ENCODE measurements at places on chromosomes 16 and 17. TPM values are rescaled to one million over a fixed set of nuclear protein-coding genes. Genes with fewer than 3 reads are reported as not detected.

PRCD gene
- 2.1 TPM for total RNA-seq

- H3K27me3 ChIP-seq: no peaks in the 10 kb centered on the region
- H3K4me1 ChIP-seq: no peaks in the 10 kb centered on the region
- H3K36me3 ChIP-seq: no peaks in the 10 kb centered on the region
- H3K4me3 ChIP-seq: no peak overlapping the region
- H3K27ac ChIP-seq: no peak overlapping the region
These were observed 77.4 kb downstream of the SKAP1 start for GRCh38 chr17:48352630-48353029.

CUEDC1 gene
- total RNA-seq: 10.7 TPM

DNA sequence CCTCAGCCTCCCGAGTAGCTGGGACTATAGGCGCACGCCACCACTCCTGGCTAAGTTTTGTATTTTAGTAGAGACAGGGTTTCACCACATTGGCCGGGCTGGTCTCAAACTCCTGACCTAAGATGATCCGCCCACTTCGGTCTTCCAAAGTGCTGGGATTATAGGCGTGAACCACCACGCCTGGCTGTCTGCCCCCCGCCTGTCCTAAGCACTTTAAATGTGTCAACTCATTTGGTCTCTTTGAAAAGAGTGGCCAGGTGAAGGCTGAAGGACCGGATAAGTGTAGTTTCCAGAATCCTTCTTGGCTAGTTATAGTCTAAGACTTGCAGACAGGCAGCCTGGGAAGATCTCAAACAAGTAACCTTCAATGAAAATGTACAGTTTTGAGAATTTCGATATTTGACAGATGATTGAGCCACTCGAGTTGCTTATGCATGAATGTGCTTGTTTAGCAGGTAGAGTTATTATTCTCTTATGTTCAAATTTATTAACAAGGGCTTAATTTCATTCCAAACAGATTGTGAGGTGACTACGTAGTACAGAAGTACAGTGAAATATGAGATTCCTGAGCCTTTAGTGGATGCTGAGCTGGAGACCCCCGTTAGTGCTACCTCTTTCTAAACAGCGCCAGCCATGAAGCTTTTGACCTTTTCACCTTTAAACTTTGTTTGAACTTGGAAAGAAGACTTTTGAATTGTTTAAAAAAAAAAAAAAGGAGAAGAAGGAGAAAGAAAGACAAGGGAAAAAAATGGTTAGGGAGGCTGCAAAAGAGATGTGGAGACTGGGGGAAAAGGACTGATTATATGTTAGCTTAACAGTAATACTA, 164.4 kb upstream of the TBX2 start:
- DNase-seq: no peak
- no peak overlapping the region for H3K4me3 ChIP-seq
- H3K27me3 ChIP-seq: no peaks in the 10 kb centered on the region
- no peak overlapping the region for H3K27ac ChIP-seq

NAA38 gene
- total RNA-seq: 27.0 TPM

CFAP52 gene
- not detected for total RNA-seq

DPEP1 gene
- total RNA-seq: 2.5 TPM

GRCh38 chr16:57091200-57091974, 996 bp upstream of the CPNE2 start:
- peak overlapping the region; percentile 53 for H3K4me3 ChIP-seq
- H3K36me3 ChIP-seq: no peaks in the 10 kb centered on the region
- peak; percentile 81 for DNase-seq
- H3K27ac ChIP-seq: no peak overlapping the region
- H3K4me1 ChIP-seq: no peaks in the 10 kb centered on the region

TBC1D3K gene
- not detected for total RNA-seq

DNA sequence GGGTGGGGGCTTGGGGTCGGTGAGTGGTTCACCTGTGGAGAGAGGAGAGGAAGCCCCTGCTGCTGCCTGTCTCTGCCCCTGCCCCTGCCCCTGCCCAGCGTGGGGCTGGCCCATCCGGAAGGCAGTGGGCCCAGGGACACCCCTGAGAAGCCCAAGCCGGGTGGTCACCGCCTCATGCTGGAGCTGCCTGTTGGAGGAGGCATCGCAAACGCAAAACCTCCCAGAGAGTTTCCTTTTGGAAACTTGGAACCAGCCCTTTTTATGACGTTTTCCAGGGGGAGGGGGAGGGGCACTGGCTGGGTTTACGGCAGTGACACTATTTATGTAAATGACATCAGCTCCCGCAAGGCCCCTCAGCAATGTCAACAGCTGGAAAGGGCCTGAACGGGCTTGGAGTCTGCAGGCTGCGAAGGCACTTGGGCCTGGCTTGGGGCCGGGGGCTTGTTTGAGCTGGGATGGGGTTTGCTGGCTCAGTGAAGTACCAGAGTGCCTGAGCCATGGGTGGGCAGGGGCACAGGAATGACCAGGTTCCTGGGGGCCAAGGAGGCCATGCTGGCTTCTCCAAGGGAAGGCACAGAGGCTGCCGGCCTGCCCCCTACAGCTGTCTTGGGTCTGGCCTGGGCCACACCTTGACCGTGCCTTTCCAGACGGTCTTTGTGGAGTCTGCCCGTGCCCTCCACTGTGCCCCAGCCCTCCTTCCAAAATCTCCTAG, 219.5 kb downstream of the NTN1 start:
- H3K4me1 ChIP-seq: peaks cover 26% of the 10 kb centered on the region
- DNase-seq: peak; percentile 25
- H3K4me3 ChIP-seq: peak overlapping the region; percentile 32
- H3K27me3 ChIP-seq: peaks cover 14% of the 10 kb centered on the region
- no peak overlapping the region for H3K27ac ChIP-seq

GRCh38 chr17:12664894-12665262, 812 bp upstream of the MYOCD start:
- no peaks in the 10 kb centered on the region for H3K36me3 ChIP-seq
- 0 out of 2 replicates have a peak, but pooled peaks cover 7% of the 10 kb centered on the region for H3K4me1 ChIP-seq
- no peak overlapping the region for H3K27ac ChIP-seq
- H3K27me3 ChIP-seq: peaks cover 18% of the 10 kb centered on the region

POLR3K gene
- 49.6 TPM for total RNA-seq

- no peak overlapping the region for H3K4me3 ChIP-seq
- no peak for DNase-seq
- no peaks in the 10 kb centered on the region for H3K36me3 ChIP-seq
- H3K27ac ChIP-seq: no peak overlapping the region
- no peaks in the 10 kb centered on the region for H3K4me1 ChIP-seq
These were observed 46.2 kb downstream of the ZFPM1 start for GRCh38 chr16:88499292-88499691.

HOXB8 gene
- not detected for total RNA-seq

DNA sequence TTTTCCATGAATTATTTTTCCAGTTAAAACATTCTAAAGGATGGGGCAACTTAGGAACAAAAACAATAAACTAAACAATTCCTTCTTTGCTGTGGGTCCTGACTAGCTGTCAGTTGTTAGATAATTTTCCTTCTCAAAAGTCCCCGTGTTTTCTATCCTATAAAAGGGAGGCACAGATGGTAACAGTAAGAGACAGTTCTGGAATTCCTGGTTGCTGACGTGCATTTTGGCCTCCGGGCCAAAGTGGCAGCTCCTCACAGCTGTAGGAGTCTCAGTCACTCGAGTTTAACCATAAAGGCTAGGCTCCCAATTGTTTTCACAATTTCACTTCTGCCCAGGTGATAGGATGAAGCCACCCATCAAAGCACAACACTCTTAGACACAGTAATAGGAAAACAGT, 77.0 kb upstream of the ZNF423 start:
- no peak overlapping the region for H3K4me3 ChIP-seq
- DNase-seq: no peak
- no peak overlapping the region for H3K27ac ChIP-seq
- no peaks in the 10 kb centered on the region for H3K4me1 ChIP-seq
- H3K27me3 ChIP-seq: no peaks in the 10 kb centered on the region

- DNase-seq: no peak
- no peak overlapping the region for H3K27ac ChIP-seq
- peaks cover 4% of the 10 kb centered on the region for H3K4me1 ChIP-seq
- no peaks in the 10 kb centered on the region for H3K36me3 ChIP-seq
- no peaks in the 10 kb centered on the region for H3K27me3 ChIP-seq
- H3K4me3 ChIP-seq: no peak overlapping the region
These were observed 146.0 kb upstream of the RCVRN start for GRCh38 chr17:10051112-10051511.

EVI2B gene
- total RNA-seq: not detected

- H3K27me3 ChIP-seq: no peaks in the 10 kb centered on the region
- H3K27ac ChIP-seq: no peak overlapping the region
- H3K36me3 ChIP-seq: no peaks in the 10 kb centered on the region
These were observed 116.5 kb upstream of the AXIN2 start for GRCh38 chr17:65677932-65678331.

GRCh38 chr16:87330646-87331045, 13.5 kb upstream of the C16orf95 start:
- no peaks in the 10 kb centered on the region for H3K27me3 ChIP-seq
- H3K4me1 ChIP-seq: no peaks in the 10 kb centered on the region

CCL7 gene
- total RNA-seq: not detected

GRCh38 chr16:83742124-83742899, 65.5 kb upstream of the HSBP1 start:
- H3K27me3 ChIP-seq: no peaks in the 10 kb centered on the region
- no peak overlapping the region for H3K4me3 ChIP-seq
- H3K4me1 ChIP-seq: no peaks in the 10 kb centered on the region
- no peaks in the 10 kb centered on the region for H3K36me3 ChIP-seq
- DNase-seq: no peak
- H3K27ac ChIP-seq: no peak overlapping the region

- no peak overlapping the region for H3K27ac ChIP-seq
- H3K36me3 ChIP-seq: no peaks in the 10 kb centered on the region
- no peak for DNase-seq
- H3K27me3 ChIP-seq: no peaks in the 10 kb centered on the region
- no peaks in the 10 kb centered on the region for H3K4me1 ChIP-seq
- H3K4me3 ChIP-seq: no peak overlapping the region
These were observed 146.3 kb upstream of the PIRT start for GRCh38 chr17:10984220-10984619.

GRCh38 chr16:89764711-89765201, 43.4 kb downstream of the ZNF276 start:
- H3K27me3 ChIP-seq: no peaks in the 10 kb centered on the region
- no peak overlapping the region for H3K27ac ChIP-seq
- no peak overlapping the region for H3K4me3 ChIP-seq
- DNase-seq: no peak
- peaks cover 46% of the 10 kb centered on the region for H3K36me3 ChIP-seq

- 0 out of 2 replicates have a peak, but pooled peaks cover 3% of the 10 kb centered on the region for H3K4me1 ChIP-seq
- H3K36me3 ChIP-seq: no peaks in the 10 kb centered on the region
- no peak overlapping the region for H3K27ac ChIP-seq
- H3K4me3 ChIP-seq: peak overlapping the region; percentile 79
- no peaks in the 10 kb centered on the region for H3K27me3 ChIP-seq
These were observed 722 bp upstream of the SLC38A10 start for GRCh38 chr17:81295676-81296381.

DNA sequence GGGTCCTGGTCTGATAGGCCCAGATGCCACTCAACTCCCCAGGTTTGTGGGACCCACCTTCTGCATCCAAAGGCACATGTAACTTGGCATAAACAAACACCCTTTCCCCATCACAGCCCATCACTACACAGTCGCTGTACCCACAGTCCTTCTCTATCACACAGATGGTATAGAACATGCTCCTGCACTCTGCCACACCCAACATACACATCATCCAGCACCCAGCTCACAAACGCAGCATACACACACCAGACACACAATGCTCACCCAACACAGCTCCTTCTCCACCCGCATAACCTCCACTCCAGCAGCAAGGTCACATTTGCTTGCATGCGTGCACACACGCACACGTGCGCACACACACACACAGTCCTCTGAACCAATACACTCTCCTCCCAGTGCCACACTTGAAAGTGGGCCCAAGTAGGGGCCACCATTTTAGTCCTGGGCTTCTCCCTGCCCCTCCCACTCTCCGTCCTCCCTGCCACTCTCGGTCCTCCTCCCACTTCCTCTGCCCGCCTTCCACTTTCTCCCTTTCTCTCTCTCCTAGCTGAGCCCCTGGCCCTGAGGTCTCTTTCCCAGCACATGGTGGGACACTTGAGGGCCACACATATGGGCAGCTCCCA, 8.5 kb upstream of the TMEM92 start:
- no peak overlapping the region for H3K27ac ChIP-seq
- H3K36me3 ChIP-seq: no peaks in the 10 kb centered on the region
- no peaks in the 10 kb centered on the region for H3K27me3 ChIP-seq

DNA sequence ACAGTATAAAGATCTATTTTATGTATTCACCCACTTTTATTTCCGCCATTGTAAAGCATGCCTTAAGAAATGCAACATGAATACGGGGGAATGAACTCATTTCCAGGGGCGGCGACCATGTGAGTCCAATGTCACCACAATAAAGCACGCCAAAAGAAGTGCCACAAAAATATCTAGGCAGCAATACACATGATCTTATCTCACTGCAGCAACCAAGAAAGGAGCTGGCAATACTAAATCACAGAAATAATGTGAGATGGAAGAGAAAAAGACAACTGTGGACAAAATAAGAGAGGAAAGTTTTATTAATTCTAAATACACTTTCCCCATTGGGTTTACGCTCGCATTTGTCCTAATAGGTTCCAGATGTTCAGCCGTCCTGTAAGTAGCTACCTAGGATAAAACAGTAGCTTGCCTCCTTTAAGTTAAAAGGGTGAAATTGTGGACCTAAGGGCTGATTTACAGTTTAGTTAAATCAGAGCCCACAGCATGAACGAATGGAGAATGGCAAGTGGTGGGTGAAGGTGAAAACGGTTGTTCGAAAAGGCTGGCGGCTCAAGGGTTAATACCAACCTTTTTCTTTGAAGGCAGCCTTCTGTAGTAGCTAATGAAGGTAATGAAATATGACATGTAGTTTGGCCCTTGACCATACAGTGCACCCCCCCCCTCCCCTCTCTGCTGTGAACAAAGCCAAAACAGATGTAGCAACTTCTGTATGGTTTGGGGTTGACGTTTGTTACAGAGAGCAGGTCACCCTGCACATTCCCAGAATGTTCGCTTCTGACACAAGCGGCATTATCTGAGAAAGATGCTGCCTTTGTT, 504.2 kb upstream of the PSMD7 start:
- no peaks in the 10 kb centered on the region for H3K36me3 ChIP-seq
- no peak for DNase-seq
- H3K27me3 ChIP-seq: no peaks in the 10 kb centered on the region
- no peaks in the 10 kb centered on the region for H3K4me1 ChIP-seq

DNA sequence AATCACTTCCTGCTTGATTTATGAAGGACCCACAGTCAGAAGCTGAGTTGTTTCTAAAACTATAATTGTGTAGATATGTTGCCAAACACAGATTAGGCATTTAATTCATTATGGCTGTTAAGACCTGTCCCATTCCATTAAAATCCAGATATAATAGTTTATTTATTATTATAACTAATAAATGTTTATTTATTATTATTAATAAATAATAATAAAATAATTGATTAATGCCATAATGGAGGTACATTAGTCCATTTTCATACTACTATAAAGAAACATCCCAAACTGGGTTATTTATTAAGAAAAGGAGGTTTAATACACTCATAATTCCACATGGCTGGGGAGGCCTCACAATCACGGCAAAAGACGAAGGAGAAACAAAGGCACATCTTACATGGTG, 1240.9 kb downstream of the CDH11 start:
- H3K4me3 ChIP-seq: no peak overlapping the region
- H3K36me3 ChIP-seq: no peaks in the 10 kb centered on the region
- no peaks in the 10 kb centered on the region for H3K27me3 ChIP-seq
- no peak overlapping the region for H3K27ac ChIP-seq
- no peaks in the 10 kb centered on the region for H3K4me1 ChIP-seq
- DNase-seq: no peak

- H3K36me3 ChIP-seq: no peaks in the 10 kb centered on the region
- no peak overlapping the region for H3K27ac ChIP-seq
- no peak for DNase-seq
- no peak overlapping the region for H3K4me3 ChIP-seq
- no peaks in the 10 kb centered on the region for H3K27me3 ChIP-seq
These were observed 150.7 kb upstream of the CACNG5 start for GRCh38 chr17:66684261-66684660.

- H3K4me3 ChIP-seq: no peak overlapping the region
- peaks cover 6% of the 10 kb centered on the region for H3K36me3 ChIP-seq
- no peaks in the 10 kb centered on the region for H3K4me1 ChIP-seq
These were observed 37.7 kb downstream of the DUSP14 start for GRCh38 chr17:37527249-37527851.

IRF8 gene
- 0.96 TPM for total RNA-seq

CNGB1 gene
- not detected for total RNA-seq

CIBAR2 gene
- total RNA-seq: not detected
